ENCODE measurements at places on chromosomes 5 and 9. TPM values are rescaled to one million over a fixed set of nuclear protein-coding genes. Genes with fewer than 3 reads are reported as not detected.

Gene HTR4
- total RNA-seq: 3.8 TPM

Gene SCGB3A2
- total RNA-seq: not detected

Gene N4BP3
- 1.2 TPM for total RNA-seq

Gene CDC20B
- 0.20 TPM for total RNA-seq

Gene FAM221B
- total RNA-seq: not detected

Gene IFNA13
- not detected for total RNA-seq

Gene RNF208
- total RNA-seq: 16.8 TPM

Gene CDC37L1
- total RNA-seq: 24.9 TPM

Gene FOCAD
- 27.2 TPM for total RNA-seq

Gene TNPO1
- 99.6 TPM for total RNA-seq

Gene STPG3
- not detected for total RNA-seq

Gene MARCHF11
- total RNA-seq: not detected

DNA sequence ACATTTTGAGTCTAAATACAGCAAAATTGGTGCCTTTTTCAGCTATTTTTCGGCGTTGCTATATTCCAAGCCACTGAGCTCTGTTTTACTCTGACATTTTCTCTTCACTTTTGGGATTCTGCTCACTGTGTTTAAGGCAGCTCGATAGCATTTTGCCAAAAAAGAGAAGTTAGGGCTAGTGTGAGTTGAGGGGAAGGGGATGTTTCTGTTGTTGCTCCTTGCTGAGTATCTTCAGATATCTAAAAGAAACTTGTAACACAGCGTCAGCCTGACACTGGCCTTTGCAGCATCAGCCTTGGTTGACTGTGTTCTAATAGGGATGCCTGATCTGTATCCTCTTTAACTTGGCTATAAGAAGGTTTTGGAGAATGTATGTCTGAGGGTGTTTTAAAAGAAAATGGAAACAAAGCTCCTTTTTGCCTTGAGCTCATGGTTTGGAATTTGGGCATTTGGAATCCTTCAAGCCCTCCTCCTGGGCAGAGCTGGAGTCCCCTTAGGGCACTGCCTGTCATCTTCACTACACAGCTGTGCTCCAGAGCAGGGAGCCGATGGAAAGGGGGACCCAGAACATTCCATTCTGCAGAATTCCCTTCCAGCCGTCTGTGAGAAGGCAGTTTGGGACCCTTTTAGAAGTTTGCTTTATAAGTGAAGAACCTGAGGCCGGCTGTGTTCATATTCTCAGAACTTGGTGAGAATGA is 63.0 kb downstream of the EXOSC2 start:
- DNase-seq: no peak

DNA sequence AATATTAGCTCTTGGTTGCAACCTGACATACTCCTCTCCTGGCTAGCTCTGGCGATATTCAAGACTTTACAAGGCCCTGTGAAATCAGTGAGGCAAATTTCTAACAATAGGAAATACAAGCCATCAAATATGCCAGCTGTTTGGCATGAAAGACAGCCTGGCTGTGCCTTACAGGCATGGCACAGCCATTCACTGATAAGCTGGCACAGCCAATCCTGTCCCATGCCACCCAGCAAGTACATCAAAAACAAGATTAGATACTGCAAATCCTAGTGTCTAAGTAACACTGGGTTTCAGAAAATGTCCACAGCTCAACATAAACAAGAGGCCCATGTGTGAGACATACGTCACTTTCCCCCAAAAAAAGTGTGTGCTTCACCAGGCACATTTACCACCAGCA is 1045.8 kb upstream of the DMAC1 start:
- DNase-seq: no peak

DNA sequence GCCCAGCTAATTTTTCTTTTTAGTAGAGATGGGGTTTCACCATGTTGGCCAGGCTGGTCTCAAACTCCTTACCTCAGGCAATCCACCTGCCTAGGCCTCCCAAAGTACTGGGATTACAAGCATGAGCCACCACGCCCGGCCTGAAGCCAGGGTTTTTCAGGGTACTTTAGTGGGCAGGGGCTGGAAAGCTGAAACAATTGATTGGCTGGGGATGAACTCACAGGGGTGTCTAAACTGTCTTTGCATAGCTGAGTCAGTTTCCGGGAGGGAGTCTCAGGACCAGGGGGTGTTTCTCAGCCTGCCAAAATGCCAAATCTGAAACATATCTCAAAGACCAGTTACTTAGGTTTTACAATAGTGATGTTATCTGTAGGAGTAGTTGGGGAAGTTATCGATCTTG is 46.1 kb downstream of the PRUNE2 start:
- DNase-seq: no peak

GRCh38 chr9:36842560-36843530 is 191.2 kb downstream of the PAX5 start:
- no peak for DNase-seq

- no peak for DNase-seq
These were observed 715.1 kb downstream of the MAT2B start for GRCh38 chr5:164220522-164220921.

DNA sequence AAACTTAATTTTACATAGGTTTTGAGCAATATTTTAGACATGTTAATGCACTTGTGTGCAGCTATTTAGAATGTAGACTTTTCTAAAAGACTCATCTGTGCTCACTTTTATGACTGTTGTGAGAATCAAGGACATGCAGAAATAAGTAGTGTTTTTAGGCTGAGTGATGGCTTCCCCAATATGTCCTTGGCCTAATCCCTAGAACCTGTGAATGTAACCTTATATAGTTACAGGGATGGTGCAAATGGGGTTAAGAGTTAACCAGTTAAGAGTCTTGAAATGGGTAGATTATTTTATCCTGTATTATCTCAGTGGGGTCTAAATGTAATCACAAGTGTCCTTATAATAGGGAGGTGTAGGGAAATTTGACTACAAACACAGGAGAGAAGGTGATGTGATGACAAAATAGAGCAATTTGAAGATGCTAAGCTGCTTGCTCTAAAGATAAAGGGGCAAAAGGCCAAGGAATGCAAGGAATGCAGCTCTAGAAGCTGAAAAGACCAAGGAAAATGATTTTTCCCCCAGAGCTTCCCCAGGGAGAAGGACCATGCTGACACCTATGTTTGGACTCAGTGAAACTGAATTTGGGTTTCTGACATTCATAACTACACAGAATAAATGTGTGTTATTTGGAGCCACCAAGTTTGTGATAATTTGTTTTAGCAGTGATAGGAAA is 298.0 kb upstream of the PAPPA start:
- no peak for DNase-seq

GRCh38 chr9:27985714-27986113 is 412.4 kb upstream of the C9orf72 start:
- DNase-seq: no peak

GRCh38 chr5:120532835-120533234 is 68.7 kb downstream of the PRR16 start:
- DNase-seq: no peak

- no peak for DNase-seq
These were observed 21.7 kb downstream of the GPRIN1 start for GRCh38 chr5:176588297-176588696.

DNA sequence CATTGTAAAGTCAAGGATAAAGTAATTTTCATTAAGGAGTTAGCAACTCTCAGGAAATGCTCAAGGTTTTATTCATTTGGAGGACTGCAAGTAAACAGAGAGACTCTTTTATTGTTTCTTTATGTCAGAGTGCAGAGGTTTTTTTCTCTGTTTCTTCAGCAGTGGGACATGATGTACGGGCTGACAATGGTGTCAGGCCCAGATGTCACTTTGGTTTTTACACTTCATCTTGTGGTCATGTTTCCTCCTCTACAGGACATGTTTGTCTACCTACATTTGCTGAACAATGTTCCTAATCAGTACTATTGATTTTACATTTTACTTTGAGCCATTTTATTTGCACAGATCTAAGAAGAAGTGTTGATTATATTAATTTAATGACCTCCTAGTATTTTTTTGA is 72.8 kb upstream of the PARP8 start:
- DNase-seq: peak; percentile 23

- DNase-seq: peak; percentile 20
These were observed 169.6 kb downstream of the RORB start for GRCh38 chr9:74666625-74667316.

GRCh38 chr9:84845956-84846900 is 176.7 kb downstream of the NTRK2 start:
- DNase-seq: no peak

DNA sequence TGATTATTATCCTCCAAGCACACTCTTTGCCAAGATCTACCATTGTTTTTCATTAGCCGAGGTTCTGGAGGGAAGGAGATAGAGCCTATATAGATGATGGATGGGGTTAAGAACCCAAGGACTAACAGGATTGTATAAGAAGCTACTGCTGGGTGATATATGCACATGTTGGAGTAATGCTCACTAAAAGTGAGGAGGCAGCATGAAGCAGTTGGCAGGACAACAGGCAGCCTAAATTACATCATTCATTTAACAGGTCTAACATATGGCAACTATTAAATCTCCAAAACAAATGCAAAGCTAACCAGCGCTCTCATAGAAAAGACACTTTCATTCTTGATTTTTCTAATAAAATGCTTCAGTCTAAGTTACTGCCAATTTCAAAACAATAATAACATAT is 293.2 kb downstream of the EPB41L4A start:
- DNase-seq: no peak

DNA sequence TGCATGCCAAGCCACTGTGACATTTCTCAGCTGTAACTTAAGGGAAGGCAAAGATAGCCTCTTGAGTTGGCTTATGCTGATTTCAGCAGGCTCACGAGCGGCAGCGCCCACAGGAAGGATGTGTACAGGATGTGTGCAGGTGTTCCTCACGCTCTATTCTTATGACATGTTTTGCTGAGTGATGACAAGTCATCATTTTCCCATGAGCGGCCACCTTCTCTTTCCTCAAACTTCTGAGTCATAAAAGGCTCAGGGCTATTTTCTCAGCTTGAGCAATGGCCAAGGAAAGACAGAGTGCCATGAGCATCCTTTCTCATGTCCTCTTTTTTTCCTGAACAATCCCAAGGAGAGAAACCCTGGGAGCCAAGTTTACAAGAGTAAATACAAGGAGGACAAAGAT is 365.9 kb downstream of the PLK2 start:
- DNase-seq: no peak

GRCh38 chr5:14236757-14237156 is 93.6 kb downstream of the TRIO start:
- DNase-seq: no peak

DNA sequence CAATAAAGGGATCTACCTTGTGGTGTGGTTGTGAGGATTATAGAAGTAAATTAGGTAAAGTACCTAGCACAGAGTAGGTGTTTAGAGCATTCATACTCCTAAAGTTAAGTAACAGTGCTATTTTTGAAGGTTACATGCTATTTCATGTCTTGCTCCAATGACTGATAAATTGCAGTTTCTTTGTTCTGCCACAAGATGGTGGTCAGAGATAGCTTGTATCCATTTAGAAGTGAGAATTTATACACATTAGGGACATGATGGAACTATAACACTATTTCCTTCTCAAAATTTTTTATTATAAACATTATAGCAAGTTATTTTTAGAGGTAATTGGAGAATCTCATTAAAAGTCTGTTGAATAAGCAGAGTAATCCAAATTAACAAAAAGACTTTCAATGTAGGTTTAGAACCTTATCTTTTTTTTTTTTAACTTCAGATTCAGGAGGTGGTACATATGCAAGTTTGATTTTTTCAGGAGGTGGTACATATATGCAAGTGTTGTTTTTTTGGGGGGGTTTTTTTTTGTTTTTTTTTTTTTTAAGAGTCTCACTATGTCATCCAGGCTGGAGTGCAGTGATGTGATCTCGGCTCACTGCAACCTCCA is 17.1 kb downstream of the MTREX start:
- DNase-seq: no peak

- no peak for DNase-seq
These were observed 189.0 kb upstream of the EGFLAM start for GRCh38 chr5:38069360-38069759.

- no peak for DNase-seq
These were observed 353.4 kb downstream of the TLE1 start for GRCh38 chr9:81335879-81336421.

DNA sequence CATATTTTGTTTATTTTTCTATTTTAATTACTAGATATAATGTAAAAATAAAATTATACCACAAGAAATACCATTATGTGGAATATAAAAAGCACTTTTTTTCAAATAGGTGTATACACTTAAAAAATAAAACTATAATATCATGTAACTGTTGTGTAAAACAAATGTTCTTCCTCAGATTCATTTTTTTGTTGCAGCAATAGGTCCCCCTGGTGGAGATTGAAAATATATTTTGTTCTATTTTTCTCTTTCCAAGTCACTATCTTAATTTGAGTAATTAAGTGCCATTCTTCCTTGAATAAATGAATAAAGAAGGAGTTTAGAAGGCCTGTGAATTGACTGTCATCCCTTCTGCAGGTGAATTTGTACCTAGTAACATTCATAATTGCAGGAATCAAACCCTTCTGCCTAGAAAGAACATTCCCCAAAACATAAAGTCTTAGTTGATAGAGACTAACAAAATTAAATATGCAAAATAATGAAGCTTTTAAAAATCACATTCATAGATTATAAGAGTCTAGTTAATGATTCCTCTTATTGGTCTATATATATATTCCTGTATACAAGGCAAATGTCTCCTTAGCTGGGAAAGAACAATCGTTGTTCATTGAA is 23.4 kb downstream of the CETN3 start:
- no peak for DNase-seq

- DNase-seq: no peak
These were observed 35.7 kb downstream of the DUSP1 start for GRCh38 chr5:172735141-172735831.

- DNase-seq: no peak
These were observed 1.6 kb downstream of the SREK1IP1 start for GRCh38 chr5:64766941-64767340.

DNA sequence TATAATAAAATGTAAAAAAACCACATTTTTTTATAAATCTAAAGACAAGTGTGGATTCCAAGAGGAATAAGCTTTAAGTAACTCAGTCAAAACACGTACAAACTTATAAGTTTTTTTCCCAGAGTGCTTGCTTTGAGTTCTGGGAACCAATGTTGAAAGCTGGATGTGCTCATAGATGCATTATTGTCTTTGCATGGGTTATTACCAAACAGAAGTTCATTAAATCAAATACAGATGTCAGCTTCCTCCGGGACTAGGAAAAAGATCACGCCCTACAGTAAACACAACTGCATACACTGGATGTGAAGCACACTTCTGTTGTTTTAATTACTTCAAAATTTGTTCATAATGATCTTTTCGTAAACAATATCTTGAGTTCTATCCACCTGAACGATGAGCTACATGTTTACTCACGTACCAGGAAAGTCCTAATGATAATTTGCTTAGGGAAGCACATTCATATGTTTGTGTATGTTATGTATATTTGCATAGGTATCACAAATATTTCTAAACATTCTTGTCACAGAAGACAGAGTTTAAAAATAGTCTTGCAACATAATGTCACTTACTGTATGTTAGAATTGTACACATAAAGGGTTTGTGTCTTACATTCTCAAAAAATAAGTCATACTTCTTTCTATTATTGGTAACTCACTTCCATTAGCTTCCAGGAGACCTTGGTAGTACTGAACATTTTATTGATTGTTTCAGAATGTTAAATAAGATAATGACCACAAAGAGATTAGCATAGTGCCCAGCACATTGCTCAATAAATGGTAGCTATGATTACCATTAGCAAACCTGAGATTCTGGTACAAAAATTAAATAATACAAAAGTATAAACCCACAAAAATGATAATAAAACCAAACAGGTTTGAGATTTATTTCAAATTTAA is 427.4 kb downstream of the CETN3 start:
- no peak for DNase-seq

- no peak for DNase-seq
These were observed 8.7 kb downstream of the PRDM12 start for GRCh38 chr9:130672933-130673615.

GRCh38 chr5:156361436-156362109 is 34.6 kb downstream of the SGCD start:
- no peak for DNase-seq

All from mucosa of gallbladder (tissue), 1 donor.